ENCODE measurements at places on chromosomes 4 and X.

DNA sequence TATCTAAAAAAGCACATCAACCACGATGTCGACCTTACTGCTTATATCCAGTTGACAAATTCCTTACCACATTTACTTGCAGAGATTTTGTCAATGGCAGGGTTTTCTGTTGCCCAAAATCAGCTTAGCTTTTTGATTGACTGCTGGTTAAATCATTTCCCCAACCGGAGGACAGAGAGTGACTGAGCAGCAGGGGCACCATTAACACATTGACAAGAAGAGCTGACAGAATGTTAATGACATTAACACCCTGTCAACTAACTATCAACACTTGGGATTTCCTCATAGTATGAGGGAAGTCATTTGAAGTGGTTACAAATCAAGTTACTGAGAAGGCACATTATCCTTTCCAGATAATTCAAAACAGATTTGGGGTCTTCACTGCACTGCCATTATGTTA is 368.4 kb downstream of the RPA4 start:
- DNase-seq: no peak

DNA sequence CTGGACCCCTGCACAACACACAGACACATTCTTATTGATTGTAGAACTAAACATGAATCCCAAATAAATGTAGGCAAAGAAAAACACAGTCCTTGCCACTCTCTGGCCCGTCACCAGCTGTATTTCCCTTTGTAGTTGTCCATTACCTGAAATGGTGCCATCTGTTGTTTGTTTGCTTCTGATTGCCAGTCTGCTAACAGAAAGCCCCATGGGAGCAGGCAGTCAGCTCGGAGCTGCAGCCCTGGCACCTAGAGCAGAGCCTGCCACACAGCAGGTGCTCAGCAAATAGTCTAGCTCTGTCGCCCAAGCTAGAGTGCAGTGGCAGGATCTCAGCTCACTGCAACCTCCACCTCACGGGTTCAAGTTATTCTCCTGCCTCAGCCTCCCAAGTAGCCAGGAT is 28.9 kb downstream of the CPLX1 start:
- DNase-seq: no peak

GRCh38 chrX:3713225-3713936 is at the start of gene PRKX:
TSS of gene PRKX (minus strand) at chrX:3713649. CDS start at chrX:3713253, 396 bp downstream.
- peak; percentile 61 for DNase-seq

DNA sequence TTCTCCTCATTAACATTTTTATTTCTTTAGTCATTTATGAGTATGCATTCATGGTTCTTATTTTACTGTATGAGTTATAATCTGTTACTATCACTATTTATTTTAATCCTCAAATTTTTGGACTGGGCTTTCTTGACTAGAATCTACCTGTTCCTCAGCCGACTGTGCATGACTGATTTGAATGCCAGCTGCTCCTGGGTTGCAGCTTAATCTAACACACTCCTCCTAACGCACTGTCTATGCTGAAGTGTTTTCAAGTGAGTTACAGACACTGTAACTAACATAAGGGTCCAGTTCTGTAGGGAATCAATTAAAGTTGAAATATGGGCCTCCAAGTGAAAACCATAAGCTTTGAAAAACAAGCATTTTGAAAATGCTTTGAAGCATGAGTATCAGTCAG is 137.4 kb upstream of the ARSJ start:
- no peak for DNase-seq

DNA sequence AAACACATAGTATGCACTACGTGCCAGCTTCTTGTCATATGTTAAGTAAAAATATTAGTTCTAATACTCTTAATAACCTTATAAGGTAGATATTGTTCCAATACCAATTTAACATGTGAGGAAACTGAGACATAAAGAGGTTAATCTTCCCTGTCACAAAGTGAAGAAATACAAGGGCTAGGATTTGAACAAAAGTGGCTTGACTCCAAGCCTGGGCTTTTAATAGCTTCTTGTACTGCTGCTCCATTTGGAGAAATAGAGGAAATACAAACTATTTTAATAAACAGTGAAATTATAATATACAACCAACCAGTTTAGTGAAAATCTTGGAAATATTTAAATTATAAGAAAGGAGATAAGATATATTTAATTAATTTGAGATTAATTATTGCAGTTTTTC is 33.2 kb downstream of the TLL1 start:
- DNase-seq: no peak

GRCh38 chr4:146051223-146051622 is 112.6 kb upstream of the ZNF827 start:
- DNase-seq: no peak

DNA sequence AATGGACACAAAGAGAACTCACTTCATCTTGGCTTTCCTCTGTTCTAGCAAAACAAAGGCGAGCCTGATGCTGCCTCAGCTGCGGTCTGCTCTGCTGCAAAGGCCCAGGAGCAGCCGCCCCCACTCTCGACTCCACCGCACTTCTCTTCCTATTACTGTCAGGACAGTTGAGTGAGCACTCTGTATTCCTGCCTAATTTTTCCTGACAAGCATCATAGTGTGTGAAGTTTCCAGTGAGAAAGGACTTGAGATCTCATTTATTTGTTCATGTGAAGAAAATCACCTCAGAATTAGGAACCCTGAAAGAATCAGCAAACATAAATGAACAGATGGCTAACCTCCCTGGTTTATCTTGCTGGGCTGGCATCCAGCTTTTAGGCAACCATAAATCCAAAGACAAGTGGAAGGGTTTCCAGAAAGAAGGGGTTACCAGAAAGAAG is 15.6 kb downstream of the SCARB2 start:
- DNase-seq: peak; percentile 41

- no peak for DNase-seq
These were observed 484 bp downstream of the GALNTL6 start for GRCh38 chr4:171813526-171814250.

GRCh38 chr4:71768123-71768522 is 15.8 kb downstream of the GC start:
- DNase-seq: no peak

GRCh38 chrX:100928660-100929613 is at the start of gene XKRX:
TSS of gene XKRX (minus strand) at chrX:100928917. CDS start at chrX:100928304, 613 bp downstream.
- peak; percentile 0 for DNase-seq

- peak; percentile 88 for DNase-seq
These were observed 200.3 kb upstream of the MAB21L2 start for GRCh38 chr4:150381609-150382008.
